ENCODE measurements at places on chromosomes 1 and 21. TPM values are rescaled to one million over a fixed set of nuclear protein-coding genes. Genes with fewer than 3 reads are reported as not detected.

DNA sequence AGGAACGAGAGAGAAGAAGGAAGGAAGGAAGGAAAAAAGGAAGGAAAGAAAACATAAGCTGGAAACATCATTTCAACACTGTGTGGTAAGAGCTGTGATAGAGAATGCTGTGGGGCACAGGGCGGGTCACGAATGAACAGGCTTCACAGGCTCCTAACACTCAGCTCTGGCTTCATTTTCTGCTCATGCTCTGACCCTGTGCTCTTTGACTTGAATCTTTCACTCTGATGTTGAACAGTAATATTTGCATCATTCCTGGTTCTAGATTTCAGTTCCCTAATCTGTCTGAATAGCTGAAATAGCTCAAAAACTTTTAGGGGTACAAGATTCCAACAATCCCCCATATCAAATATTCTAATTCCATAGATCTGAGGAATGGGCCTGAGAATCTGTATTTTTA is 207.3 kb downstream of the LHX8 start:
- DNase-seq: no peak

- no peak for DNase-seq
These were observed 19.2 kb downstream of the PKP1 start for GRCh38 chr1:201302163-201303152.

- no peak for DNase-seq
These were observed 717.0 kb upstream of the TMPRSS15 start for GRCh38 chr21:19120591-19120990.

GRCh38 chr1:162697140-162697895 is 65.1 kb downstream of the DDR2 start:
- no peak for DNase-seq

GRCh38 chr1:87024936-87025540 is 110.6 kb downstream of the HS2ST1 start:
- DNase-seq: no peak

DNA sequence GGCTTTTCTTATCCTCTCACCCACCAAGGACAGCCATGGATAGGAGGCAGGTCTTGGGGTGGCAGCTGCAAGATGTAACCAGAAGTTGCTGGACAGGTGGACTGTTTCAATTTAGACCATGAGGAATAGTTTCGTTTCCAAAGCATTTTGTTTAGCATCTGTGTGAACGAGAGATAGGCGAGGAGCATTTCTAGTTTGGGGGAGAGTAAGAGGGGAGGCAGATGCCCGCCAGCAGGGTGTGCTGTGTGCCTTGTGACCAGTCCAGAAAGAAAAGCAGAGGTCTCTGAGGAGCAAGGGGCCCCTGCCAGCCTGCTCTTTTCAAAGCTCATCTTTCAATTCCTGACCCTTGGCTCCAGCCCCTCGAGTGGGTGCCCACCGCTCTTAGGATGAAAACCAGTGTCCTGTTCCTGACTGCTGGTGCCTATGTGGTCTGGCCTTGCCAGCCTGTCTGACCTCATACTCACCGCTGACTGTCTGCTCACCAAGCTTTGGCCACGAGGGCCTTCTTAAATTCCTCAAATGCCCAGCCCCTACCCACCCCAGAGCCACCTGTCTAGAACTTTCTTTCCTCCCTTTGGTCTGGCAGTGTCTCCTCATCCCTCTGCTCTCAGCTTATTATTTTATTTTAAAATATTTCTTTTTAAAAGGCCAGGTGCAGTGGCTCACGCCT is 8.5 kb downstream of the SERINC2 start:
- no peak for DNase-seq

DNA sequence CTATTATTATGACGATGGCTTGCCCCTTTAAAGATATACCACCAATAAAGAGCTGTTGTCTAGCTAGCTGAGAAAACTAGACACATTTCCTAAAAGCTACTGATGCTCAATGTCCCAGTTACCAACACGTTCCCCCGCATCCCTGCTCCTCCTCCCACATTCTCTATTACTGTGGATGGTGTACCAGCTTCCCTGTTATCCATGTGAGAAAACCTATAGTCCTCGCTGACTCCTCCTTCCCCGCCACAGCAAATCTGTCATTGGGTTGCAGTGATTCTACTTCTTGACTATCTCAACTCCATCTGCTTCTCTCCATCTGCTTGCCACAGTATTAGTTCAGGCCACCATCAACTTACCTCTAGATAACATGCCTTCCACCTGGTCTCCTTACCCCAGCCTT is 337.5 kb downstream of the KCNH1 start:
- no peak for DNase-seq

- DNase-seq: no peak
These were observed 125.5 kb upstream of the SERBP1 start for GRCh38 chr1:67555461-67556296.

DNA sequence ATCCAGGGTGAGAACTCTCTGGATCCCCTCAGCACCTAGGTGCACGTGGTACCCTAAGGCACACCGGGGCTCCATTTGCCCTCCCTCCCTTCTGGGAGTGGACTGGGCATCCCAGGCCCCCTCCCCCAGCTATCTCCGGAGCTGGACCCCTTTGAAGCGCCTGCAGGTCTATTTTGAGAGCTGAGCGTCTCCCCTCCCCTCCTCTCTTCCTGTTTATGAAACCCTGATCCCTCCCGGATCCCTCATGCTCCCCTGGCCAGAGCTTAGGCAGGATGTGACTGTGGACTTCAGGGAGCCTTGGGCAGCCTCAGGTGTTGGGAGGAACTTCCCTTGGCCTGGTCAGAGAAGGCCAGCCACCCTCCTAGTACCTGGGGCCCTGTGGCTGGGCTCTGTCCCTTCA is 10.2 kb downstream of the RPS6KA1 start:
- DNase-seq: no peak

DNA sequence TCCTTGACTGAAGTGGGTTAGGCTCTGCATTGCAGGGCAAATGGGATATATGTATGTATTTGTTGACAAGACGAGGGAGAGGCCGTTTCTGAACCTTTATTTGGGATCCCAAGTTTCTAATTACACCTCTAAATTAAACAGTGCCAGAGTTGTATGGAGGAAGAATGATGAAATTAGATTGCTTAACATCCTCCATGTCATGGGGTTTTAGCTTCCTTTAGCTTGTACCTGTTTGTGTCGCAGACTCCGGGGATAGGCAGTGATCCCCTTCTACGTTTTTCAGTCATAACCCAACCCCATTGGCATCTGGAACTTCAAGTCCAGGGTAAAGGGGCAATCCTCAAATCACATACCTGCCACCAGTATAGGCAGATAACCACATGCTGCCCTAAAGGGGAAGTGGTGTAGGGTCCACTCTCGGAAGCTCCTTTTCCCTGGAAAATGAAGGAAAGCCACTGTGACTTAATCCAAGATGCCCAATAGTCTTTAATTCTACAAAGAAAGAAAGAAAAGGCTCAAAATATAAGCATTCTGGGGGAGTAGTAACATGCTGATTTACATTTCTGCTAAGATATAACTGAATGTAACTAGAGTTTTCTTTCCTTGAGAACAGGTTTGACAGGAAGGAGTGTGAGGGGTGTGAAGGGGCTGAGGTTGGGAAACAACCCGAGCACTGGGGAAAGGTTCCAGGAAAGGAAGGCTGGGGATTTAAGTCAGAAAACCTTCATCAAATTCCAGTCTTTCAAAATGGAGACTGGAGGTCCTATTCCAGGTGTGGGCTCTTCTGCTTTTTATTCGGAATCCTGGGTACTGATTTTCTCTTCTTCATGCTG is 77.6 kb downstream of the RGL1 start:
- DNase-seq: no peak

- DNase-seq: no peak
These were observed 220.0 kb downstream of the LRRC40 start for GRCh38 chr1:69985376-69985775.

GRCh38 chr1:90133133-90133532 is 138.2 kb downstream of the ZNF326 start:
- no peak for DNase-seq

GRCh38 chr1:61797045-61797755 is 54.9 kb downstream of the PATJ start:
- no peak for DNase-seq

- DNase-seq: no peak
These were observed 18.7 kb upstream of the FMOD start for GRCh38 chr1:203369666-203370065.

DNA sequence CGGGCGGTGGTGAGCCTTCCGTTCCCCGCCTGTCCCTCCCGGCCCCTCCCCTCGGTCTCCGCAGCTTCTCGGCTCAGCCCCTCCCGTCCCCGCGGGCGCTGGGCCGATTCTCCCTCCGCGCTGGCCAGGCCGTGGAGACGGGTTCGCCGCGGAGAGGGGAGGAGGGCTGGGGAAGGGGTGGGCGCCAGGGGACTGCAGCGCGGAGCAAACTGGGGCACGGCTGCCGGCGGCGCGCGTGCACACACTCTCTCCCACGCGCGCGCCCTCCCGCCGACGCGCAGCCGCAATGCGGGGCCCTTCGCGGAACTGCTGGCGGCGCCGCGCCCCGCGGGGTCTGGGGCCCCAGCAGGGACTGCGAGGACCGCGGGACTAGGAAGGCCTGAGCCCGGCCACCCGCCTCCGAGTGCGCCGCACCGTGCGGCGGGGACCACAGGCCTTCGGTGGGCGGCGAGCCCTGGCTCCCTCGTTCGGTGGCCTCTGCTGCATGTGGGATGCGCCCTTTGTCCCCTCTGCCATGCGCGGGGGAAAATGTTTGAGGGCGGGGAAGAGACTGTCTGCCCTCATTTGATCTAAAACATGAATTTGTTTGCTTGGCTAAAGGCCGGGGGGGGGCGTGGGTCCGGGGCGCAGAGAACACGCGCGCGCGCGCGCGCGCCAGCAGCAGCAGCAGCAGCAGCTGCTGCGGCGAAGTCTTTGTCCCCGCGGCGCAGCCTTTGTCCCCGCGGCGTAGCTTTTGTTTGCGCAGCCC is 90.7 kb upstream of the VAMP3 start:
- peak; percentile 72 for DNase-seq

DNA sequence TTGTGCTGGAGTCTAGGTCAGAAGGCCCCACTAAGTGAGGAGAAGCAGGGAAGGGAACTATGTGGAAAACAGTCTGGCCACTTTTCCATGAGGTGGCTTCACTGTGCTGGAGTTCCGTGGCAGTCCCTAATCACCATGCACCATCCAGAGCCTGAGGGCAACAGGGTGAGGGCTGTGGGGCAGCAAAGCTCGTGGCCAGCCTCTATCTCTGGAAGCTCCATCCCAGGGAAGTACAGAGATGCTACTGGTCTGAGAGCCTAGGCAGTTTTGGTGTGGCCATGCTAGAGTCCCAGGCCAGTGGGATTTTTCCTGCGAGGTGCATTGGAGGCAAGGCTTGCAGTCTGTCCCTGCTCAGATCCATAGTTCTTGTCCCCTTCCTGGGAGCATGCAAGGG is 157.3 kb upstream of the LRRC7 start:
- DNase-seq: no peak

DNA sequence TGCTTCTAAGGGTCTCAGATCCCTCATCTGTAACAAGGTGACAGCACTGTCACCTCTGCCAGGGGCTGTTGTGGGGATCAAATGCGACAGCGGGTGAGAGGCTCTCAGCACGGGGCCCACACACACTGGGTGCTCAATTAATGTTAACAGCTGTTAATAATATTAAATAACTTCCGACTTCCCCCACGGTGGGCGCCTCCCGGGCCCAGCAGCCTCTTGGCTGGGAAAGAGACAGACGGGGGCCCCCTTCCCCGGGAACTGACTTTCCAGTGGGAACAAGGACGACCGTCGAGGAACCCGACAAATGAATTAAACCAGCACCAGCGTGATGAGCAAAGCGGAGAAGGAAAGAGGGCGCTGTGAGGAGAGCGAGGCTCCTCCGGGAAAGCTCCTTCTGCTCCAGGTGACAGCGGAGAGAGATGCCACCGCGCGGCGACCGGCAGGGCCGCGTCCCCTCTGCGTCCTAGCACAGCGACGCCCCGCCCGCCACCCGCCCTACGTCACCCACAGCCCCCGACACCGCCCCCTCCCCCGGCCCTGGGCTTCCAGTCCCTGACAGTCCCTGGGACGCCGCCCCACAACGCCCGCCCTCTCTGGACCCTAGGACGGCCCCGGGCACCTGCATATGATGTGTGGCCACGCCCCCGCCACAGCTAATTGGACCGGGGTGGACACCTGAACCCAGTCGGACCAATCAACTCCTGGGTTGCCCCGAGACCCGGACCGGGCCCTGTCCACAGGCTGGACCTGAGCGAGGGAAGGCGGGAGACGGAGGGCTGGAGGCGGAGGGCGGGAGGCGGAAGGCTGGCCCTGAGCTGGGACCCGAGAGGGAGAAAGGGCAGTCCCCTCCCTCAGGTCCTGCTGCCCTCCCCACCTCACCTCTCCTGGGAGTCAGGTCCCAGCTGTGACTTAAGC is 38.2 kb downstream of the MATN1 start:
- DNase-seq: no peak

GRCh38 chr1:29849991-29850757 is 613.9 kb downstream of the PTPRU start:
- DNase-seq: no peak

- no peak for DNase-seq
These were observed 12.6 kb downstream of the SUCO start for GRCh38 chr1:172545396-172546004.

GRCh38 chr1:177925006-177925405 is 44.9 kb downstream of the SEC16B start:
- DNase-seq: no peak

GRCh38 chr1:115134850-115135480 is 45.7 kb upstream of the TSPAN2 start:
- no peak for DNase-seq

DNA sequence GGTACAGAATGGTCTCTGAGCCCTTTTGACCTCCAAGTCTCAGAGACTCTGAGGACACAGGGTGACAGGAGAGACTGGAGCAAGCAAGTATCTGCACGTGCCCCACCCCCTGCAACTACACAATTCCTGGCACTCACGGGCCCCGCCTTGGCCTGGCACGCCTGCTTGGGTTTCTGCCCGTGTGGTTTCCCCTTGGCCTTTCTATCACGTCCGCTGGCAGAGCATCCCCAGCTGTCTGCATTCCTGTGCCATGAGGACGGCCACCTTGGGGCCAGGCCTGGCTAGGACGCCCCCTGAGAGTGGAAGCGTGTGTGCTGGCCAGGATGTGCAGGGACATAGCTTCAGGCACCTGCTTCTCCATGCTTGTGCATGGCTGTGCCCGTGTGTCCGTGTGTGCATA is 14.3 kb upstream of the EDN2 start:
- DNase-seq: no peak

DNA sequence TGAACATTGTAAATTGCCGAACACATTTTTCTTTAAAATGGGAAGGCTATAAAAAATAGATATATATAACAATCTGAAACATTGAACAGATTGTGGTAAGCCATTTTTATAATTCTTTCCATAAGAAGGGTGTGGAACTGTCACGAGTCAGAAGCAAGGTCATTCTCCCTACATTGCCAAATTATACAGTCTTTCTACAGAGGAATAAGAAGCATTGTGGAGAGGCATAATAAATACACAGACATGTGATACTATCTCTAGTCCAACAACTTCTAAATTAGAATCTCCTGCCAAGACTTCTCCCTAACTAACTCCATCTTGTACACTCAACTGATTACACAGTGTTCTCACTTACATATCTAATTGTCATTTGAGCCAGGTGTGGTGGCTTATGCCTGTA is 227.9 kb downstream of the CENPF start:
- no peak for DNase-seq

The LCE6A gene
- not detected for total RNA-seq

The VN1R5 gene
- total RNA-seq: not detected

The CAPN8 gene
- not detected for total RNA-seq

The OR2T35 gene
- total RNA-seq: not detected

The MTHFR gene
- 78.3 TPM for total RNA-seq

The PDXK gene
- 111 TPM for total RNA-seq

The NFASC gene
- 140 TPM for total RNA-seq

The OR2G6 gene
- not detected for total RNA-seq

The HSD3B1 gene
- total RNA-seq: not detected

The C8B gene
- not detected for total RNA-seq

The FHAD1 gene
- total RNA-seq: 3.1 TPM

The DMAP1 gene
- 35.9 TPM for total RNA-seq

The LCE1B gene
- not detected for total RNA-seq
